ENCODE measurements at places on chromosomes 3 and 15.

DNA sequence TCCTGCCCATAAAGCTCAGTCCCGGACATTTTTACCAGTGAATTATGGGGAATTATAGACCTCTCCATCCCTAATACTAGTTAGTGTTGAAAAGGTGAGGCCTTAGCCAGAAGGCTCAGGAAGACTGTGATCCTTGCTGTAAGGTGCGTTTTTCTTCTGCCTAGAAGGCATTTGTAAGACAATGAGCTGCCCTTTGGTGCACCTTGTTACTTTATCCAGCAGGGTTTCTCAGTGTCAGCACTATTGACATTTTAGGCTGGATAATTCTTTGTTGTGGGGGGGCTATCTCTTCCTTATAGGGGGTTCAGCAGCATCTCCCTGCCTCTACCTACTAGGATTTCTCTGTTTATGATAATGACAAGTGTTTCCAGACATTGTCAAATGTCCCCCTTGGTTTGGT, 108.1 kb upstream of the ABHD17C start:
- no peak for DNase-seq

DNA sequence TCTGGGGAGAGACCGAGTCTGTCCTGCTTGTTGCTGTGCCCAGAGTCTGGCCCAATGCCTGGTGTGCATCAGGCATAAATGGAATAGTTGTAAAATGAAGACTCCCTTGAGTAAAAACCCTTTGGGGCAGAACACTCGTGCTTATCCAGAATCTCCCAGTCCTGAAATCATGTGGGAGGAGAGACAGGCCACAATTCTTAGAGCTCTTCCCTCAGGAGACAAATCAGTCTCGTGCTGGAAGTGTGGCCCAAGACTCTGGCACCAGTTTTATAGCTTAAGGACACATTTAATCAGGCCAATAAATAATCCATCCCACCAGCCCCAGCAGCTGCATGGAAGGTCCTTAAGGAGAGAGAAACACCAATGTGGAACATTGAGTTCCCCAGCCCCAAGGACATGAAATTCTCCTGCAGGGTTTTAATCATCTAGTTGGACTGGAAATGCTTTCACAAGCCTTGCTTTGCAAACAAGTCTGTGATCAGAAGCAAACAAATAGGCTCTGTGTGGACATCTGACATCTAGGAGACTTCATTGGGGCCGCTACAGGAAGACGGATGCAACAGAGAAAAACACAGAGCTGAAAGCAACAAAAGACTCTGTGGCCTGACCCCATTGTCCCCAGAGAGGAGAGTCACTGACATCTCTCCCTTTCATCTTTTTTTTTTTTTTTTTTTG, 70.4 kb downstream of the LSM3 start:
- no peak for DNase-seq

- no peak for DNase-seq
Measured at GRCh38 chr3:3634326-3634725, 164.9 kb upstream of the LRRN1 start.

GRCh38 chr3:30648670-30649357, 42.4 kb downstream of the TGFBR2 start:
- DNase-seq = no peak

DNA sequence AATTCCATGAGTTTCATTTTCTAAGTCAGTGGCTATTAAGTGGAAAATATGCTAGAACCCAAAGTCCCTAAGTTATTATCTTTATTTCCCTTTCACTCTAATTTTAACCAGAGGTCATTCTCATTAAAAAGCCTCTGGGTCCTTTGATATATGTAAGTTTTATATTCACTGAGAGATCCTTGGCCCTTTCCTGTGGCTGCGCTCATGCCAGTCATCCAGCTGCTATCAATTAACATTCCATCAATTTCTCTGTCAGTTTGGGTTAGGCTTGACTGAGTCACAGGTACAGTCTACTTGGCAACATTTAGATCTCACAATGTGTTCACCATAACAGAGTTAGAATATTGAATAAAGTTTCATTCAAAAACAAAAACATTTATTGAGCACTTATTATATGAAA, 58.0 kb upstream of the FBN1 start:
- no peak for DNase-seq

- DNase-seq = no peak
Measured at GRCh38 chr3:187293516-187294430, 2.2 kb upstream of the MASP1 start.

All from CD14-positive monocyte (primary cell).